ENCODE measurements at places on chromosomes 2 and 18. TPM values are rescaled to one million over a fixed set of nuclear protein-coding genes. Genes with fewer than 3 reads are reported as not detected.

The UGT1A5 gene
- not detected for polyA plus RNA-seq

The IL1F10 gene
- not detected for polyA plus RNA-seq

The EVA1A gene
- 15.3 TPM for polyA plus RNA-seq

The CCDC150 gene
- 6.6 TPM for polyA plus RNA-seq

The KIF3C gene
- polyA plus RNA-seq, result 10.9 TPM

The FOXI3 gene
- not detected for polyA plus RNA-seq

Measured in hepatocyte (in vitro differentiated cells).